ENCODE measurements at places on chromosomes 3 and 15. TPM values are rescaled to one million over a fixed set of nuclear protein-coding genes. Genes with fewer than 3 reads are reported as not detected.

Gene SRP14
- total RNA-seq: 158 TPM

Gene PIF1
- 6.8 TPM for total RNA-seq

Gene CCR2
- total RNA-seq: not detected

Gene ECE2
- not detected for total RNA-seq

Gene PRR20G
- not detected for total RNA-seq

Gene IL5RA
- total RNA-seq: not detected

Gene CTNNB1
- 1,039 TPM for total RNA-seq

Gene CHDH
- under 0.01 TPM for total RNA-seq

Gene PLD1
- 28.8 TPM for total RNA-seq

Gene OXNAD1
- 11.3 TPM for total RNA-seq

Gene GPR149
- not detected for total RNA-seq

Gene SERPINI2
- total RNA-seq: not detected

Gene PLSCR5
- total RNA-seq: not detected

Gene DHFR2
- total RNA-seq: 5.1 TPM

Gene RNU5B-1
- total RNA-seq: not detected

Gene C15orf62
- not detected for total RNA-seq

Gene TRIM42
- not detected for total RNA-seq

Gene PTX3
- total RNA-seq: 1,917 TPM

Gene ZNF662
- total RNA-seq: 0.85 TPM

Gene SQOR
- 113 TPM for total RNA-seq

Gene ARL14
- not detected for total RNA-seq

Gene MESP1
- total RNA-seq: 0.28 TPM

Gene SCAMP5
- 4.0 TPM for total RNA-seq

Gene KLHL25
- 5.6 TPM for total RNA-seq

Gene GPR15
- not detected for total RNA-seq

Gene TRPM1
- total RNA-seq: not detected

Gene C3orf52
- total RNA-seq: 9.3 TPM

Gene TICRR
- 3.7 TPM for total RNA-seq

Gene SSUH2
- total RNA-seq: not detected

Gene CRTC3
- total RNA-seq: 10.4 TPM

Gene TJP1
- 40.6 TPM for total RNA-seq

Gene NDUFB5
- total RNA-seq: 140 TPM

Gene UPK1B
- total RNA-seq: 0.19 TPM

Gene MFAP1
- 32.1 TPM for total RNA-seq

Gene PSMD2
- total RNA-seq: 1,347 TPM

Gene TMEM207
- total RNA-seq: not detected

Gene ZNF501
- 4.5 TPM for total RNA-seq

Gene FAM81A
- total RNA-seq: 0.28 TPM
